T-cell (primary cell): ENCODE measurements at places on chromosomes 3 and 15. TPM values are rescaled to one million over a fixed set of nuclear protein-coding genes. Genes with fewer than 3 reads are reported as not detected.
A peak's percentile ranks its signal among the peaks of the same experiment; 100 is the strongest.

DNA sequence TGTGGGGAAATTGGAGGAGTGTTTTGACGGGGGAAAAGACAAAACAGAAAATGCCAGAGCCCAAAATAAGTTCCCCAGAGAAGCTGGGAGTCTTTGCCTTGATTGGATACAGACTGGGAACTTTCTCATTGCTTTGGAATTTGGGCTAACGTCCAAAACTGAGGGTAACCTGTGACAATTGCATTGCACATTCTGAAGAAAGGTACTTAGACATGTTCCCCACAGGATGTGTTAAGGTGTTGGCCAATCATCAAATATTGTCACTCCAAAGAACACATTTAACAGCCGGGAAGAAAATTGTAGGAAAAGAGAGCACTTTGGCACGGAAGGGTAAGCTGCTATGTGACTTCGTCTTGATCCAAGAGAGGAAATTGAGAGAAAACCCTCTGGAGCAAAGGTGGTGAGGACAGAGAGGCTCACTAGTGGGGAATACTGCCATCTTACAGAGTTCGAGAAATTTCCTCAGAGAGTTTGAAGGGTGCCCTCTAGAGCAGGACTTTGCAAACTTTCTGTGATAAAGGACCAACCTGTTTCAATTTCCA is 619.5 kb upstream of the TBL1XR1 start:
- DNase-seq = no peak

DNA sequence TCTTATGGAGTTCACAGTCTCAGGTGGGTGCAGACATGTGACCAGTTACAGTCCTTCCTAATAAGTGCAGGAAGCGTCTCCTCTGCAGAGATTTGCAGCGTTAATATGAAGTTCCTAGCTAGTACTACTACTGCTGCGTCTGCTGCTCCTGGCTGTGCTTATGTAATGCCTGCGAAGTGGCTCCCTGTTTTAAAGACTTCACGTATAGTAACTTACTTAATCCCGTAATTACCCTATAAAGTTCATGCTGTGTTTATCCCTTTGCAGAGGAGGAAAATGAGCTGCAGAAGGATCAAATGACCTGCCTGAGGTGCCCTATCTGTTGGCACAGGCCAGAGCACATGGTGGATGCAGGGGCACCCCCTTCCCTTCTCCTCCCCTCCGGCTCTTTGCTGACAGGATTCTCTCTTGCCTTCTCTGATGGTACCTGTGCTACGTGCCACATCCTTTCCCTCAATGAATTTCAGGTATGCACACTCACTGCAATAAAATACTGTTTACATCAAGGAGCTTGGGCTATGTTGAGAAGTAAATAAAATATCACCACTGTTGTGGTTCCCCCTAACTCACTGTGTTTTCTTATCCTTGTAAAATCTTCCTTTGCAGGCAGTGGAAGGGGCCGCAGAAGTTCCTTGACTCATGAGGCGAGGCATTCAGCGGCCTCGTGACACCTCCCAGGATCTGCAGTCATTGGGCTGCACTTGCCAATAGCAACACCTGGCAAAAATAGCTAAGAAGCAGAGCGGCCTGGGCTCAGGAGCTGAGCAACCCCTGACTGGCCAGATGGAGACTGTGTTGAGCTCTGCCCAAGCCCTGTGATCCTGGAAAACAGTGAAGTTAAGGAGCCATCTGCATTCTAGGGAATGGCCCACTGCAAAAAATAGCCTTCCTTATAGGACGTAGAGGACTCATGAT is 188.9 kb upstream of the ATP10A start:
- no peak for DNase-seq

DNA sequence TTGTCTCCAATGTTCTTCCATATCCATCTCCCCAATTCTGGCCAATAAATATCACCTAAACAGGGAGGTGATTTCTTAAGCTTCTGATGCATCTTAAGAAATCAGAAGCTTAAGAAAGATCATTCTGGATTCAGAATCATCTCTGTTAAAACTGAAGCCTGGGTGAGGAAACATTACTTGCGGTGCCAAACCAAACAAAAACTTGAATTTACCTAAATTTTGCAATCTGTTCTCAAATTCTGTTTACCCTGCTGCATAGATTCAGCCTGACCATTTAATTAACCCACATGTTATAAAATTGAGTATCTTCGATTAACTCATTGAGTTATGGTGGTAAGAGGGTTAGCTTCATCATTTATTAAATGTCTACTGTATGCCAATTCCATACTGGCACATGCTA is 204.4 kb upstream of the ZNF385D start:
- no peak for DNase-seq

GRCh38 chr15:39579487-39580116 is 1.3 kb upstream of the THBS1 start:
- DNase-seq = no peak

ZSCAN2 gene
- 7.6 TPM for total RNA-seq

CD200R1 gene
- total RNA-seq = 14.7 TPM

TNNC1 gene
- total RNA-seq = 4.5 TPM

DNA sequence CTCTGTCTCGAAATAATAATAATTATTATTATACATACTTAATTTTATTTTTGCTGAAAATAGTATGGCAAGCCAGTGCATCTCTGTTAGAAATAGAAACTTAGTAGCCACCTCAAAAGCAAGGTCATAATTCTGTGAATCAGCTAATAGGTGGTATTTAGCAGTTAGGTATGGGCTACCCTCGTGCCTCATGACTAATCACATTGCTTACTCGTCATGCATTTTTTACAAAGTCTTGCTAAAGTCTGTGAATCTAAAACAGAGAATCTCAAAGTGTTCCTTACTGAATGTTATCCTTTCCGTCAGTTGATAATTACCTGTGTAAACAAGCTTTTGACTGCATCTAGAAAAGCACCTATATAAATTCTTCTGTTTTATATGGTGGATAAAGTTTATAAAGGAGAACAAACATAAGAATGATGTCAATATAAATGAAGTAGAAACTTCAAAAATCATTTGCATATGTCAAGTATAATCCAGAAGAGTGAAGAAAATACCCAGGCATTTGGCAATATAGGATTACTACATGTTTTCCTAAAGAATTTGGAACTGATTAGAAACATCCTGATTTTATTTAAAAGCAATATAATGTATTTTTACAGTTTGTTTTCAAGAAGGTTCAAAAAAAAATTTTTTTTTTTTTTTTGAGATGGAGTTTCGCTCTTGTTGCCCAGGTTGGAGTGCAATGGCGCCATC is 6.2 kb downstream of the PPARG start:
- DNase-seq = no peak

DNA sequence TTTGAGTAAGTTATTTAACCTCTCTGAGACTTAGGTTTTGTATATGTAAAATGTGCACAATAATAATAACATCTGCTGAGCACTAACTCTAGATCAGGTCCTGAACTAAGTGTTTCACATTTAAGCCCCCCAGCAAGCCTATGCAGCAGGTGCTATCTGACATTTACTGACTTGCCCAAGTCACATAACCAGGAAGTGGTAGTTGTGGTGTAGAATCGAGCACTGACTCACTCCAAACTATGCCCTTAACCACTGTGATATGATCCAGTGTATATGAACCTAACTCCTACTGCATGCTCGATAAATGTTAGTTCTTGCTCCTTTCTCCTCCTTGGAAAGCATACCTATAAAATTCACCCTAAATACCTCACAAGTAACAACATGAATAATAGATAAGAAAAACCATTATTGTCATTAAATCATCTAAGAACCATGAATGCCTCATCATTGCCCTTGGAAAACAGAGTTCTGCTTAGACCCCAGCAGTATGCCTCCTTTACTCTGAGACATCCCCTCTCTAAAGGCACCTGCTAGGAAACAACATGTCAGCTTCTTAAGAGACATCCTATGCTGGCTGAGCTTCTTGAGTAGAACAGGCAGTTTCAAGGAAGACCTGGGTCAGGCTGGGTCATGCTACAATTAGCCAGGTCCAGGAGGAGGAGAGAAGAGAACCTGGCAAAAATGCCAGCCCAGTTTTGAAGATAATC is 3.0 kb upstream of the SHC4 start:
- DNase-seq = no peak

C3orf70 gene
- total RNA-seq = not detected

GRCh38 chr3:15356176-15356575 is 23.8 kb upstream of the SH3BP5 start:
- DNase-seq = no peak

DNA sequence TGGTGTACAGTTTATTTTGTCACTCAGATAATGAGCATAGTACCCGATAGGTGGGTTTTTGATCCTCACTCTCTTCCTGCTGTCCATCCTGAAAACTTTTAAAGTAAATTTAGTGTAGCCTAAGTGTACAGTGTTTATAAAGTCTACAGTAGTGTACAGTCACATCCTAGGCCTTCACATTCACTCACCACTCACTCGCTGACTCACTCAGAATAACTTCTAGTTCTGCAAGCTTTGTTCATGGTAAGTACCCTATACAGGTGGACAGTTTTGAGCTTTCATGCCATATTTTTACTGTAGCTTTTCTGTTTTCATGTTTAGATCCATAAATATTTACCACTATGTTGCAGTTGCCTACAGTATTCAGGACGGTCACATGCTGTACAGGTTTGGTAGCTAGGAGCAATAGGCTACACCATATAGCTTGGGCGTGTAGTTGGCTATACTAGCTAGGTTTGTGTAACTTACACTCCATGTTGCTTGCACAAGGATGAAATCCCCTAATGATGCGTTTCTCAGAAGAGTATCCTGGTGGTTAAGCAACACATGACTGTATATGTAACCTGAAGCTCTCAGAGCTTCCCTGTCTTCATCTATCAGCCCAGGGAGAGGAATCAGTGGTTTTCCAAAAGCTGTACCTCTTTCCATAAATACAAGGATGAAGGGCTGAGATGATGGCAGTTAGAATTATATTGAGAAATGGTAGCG is 87.6 kb upstream of the SLC25A26 start:
- no peak for DNase-seq

FBXW12 gene
- not detected for total RNA-seq

- DNase-seq = no peak
These were observed 25.3 kb upstream of the SLC28A1 start for GRCh38 chr15:84859144-84859543.

DNA sequence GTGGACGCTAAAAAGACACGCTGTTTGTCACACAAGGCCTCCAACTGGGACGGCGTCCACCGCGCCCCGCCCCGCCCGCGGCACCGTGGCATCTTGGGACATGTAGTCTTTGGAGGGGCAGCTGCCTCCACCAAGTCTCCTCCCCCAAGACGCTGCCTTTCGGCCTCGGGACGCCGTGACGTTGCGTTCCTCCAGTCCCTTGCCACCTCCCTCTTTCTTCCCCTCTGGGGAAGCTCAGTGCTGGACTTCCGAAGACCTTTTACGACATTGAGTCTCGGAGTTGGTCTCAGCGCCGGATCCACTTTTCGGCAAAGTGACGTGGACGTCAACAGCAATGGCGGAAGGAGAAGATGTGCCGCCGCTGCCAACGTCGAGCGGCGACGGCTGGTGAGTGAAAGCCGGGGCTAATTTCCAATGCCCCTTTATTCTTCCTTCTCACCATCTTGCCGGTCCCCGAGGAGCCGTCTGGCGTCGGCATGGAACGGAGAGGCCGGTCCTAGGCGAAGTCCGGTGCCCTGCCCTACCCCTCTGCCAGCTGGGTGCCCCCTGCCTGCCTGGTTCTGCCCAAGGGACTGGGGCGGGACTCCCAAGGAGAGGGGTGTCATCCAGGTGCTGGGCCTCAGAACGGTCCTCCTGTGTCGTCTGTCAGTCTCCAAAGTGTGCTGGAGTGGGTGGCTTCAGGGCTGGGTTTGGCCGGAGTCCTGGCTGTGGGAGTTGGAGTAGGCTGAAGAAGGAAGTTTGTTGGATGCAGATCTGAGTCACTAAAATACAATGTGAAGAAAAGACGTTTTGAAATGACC is at the start of gene TBC1D23:
TBC1D23 (plus strand) TSS at position 308 of the 800 bp plus-strand sequence; CDS start at position 335, 27 bp downstream.
- DNase-seq = peak; percentile 93

FBLN2 gene
- total RNA-seq = 5.8 TPM

RETNLB gene
- 0.50 TPM for total RNA-seq

RARRES1 gene
- not detected for total RNA-seq

- no peak for DNase-seq
These were observed 20.3 kb downstream of the NIT2 start for GRCh38 chr3:100354850-100355249.

LDHAL6B gene
- total RNA-seq = not detected

- no peak for DNase-seq
These were observed 18.4 kb downstream of the MESP1 start for GRCh38 chr15:89732451-89733172.

DNA sequence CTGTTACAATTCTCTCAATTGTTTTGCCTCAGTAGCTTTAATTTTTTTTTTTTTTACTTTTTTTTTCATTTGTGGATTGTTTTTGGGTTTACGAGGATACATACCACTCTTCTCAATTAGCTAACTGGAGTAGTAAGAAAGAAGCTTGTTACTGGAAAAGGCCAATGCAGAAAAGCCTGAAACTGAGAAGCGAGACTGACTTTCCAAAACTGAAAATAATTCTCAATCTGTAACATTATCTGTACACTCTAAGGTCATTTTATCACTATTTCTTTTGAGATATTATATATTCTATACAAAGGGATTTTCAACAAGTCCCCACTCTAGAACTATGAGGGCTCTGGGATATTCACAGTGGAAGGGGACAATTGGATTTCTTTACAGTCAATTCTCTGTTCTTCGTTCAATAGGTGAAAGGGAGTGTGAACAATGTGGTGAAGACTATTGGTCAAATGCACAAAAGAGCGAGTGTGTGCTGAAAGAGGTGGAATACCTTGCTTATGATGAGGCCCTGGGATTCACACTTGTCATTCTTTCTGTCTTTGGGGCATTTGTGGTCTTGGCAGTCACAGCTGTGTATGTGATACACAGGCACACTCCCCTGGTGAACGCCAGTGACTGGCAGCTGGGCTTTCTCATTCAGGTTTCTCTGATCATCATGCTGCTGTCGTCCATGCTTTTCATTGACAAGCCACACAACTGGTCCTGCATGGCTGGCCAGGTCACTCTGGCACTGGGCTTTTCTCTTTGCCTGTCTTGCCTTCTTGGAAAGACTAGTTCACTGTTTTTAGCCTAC is 83.9 kb upstream of the KCNAB1 start:
- no peak for DNase-seq

GRCh38 chr3:12558706-12559105 is 1.8 kb downstream of the MKRN2 start:
- DNase-seq = no peak

DNA sequence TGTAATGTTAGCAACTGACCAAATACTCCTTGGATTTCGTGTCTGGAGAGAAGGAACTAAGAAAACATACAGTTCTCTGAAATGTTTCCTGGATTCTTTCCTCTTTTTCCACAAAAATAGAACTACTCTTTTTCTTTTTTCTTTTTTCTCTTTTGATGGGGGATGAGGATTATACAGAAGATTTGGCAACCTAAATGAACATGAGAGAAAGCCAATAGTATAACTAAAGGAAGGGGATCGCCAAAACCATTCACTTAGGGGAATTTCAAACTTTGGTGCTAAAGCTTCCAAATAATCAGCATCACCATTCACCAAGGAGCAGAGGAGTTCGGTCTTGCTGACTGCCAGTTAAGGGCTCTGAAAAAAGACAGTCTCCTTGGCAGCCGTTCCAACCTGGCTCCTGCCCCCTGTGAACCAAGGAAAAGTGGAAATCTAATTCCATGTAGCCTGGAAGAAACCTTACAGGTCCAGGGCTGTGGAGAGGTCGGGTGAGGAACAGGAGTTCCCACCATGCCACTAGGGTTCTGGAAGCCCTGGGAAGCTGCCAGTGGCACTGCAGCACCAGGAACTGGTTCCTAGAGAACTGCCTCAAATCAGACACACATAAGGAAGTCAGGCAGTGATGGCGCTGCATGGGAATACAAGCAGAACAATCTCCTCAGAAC is 176.9 kb downstream of the TNIK start:
- no peak for DNase-seq
